ENCODE measurements at places on chromosomes 1 and 21. TPM values are rescaled to one million over a fixed set of nuclear protein-coding genes. Genes with fewer than 3 reads are reported as not detected.
A peak's percentile ranks its signal among the peaks of the same experiment; 100 is the strongest.

DNA sequence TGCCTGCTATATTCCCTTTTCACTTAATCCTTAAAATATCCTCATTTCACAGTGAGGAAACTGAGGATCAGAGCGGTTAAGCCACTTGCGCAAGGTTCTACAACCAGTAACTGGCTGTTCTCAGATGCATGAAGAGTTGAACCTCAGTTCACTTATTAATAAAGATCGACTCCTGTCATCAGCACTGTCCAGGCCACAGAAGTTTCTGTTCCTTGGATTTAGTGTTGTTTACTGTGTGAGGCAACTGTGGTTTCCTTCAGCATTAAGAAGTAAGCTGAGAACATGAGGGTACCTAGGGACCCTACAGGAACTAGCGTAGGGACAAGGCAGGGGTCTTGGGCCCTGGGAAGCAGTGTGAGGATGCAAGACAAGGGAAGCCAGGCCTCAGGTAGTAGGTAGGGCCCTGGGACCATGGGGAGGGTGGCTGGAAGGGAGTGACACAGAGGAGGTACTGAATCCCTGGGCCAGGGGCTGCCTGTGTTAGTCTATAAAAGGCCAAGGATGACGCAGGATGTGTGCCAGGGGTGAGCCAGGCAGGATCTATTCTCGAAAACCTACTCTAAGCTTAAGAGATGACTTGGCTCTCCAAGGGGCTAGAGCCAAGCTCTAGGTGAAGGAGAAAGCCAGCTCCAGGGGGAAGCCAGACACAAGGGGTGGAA lies 181.2 kb upstream of the CSF3R start:
- DNase-seq, result no peak

The ELF3 gene
- total RNA-seq, result 0.54 TPM

DNA sequence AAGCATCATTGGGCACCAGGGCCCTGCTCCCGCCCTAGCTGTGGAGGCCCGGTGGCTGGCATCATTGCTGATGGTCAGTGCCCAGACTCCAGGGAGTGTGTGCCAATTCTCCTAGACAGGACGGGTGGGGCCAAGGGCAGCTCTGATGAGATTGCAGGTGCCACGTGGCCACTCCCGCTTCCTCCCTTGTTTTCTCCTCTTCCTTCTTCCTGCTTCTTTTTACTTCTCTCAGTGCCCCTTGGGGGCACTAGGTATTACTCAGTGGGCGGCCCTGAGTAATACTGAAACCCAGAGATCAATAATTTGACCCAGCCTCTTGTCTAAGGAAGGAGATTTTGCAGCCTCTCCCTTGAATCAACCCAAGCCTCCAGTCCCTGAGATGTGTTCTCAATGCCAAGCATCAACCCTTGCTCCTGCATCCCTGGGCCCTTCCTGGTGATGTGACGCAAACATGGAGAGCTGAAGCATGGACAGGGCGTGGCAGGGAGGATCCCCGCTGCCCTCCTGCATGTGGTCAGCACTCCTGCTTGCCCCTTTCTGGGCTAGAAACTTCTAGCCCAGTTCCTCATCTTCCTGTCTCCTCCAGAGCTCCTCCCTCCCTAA lies 32.4 kb downstream of the CDK18 start:
- DNase-seq, result no peak

The CR2 gene
- not detected for total RNA-seq

GRCh38 chr1:226706684-226707083 lies 32.4 kb downstream of the ITPKB start:
- DNase-seq, result no peak

DNA sequence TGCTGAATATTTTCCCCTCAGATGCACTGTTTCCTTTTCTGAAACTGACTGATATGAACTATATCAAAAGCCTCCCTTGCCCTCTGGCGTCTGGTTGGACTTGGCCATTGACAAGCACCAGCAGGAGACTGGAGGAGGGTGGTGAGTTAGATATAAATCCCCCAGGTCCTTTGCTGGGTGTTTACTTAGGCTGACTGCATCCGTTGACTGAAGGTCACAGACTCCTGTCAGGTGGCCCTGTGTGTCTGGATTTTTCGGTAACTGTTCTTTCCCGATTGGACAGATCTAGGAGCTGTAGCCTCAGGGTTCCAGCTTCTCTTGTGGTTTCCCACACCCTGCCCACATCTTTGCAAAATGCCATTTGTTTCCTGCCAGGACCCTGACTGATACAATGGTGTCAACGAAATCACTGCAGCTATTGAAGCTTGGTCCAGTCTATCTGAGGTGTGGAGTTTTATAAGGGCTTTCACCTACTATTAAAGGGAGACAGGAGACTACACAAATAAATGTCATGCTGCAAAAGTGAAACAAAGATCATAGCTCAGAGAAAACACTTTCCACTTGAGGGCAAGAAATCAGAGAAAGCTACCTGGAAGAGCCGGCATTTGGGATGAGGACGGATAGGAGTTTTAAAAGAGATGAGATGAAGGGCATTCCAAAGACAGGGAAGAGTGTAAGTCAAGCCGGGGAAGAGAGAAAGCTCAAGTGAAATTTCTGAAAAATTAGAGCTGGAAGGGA lies 1.5 kb upstream of the MAGI3 start:
- no peak for DNase-seq

The MCOLN3 gene
- total RNA-seq, result 1.2 TPM

The AMY2B gene
- 15.1 TPM for total RNA-seq

DNA sequence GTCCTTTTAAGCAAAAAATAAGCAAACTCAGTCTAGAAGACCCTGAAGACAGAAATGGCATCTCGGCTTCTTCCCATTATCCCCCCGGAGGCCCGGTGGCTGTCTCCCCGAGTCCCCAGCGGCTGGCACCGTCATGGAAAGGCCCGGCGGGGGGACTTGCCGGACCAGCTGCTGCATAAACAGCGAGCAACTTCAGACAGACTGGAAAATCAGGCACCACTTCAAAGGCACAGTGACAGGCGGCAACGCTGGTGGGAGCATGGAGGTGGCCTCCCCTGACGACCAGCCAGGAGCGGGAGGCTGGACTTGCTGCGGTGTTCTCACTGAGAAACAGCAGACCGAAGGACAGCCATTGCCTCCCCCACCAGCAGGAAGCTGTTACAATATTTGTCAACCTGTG lies 18.4 kb upstream of the C1QA start:
- no peak for DNase-seq

DNA sequence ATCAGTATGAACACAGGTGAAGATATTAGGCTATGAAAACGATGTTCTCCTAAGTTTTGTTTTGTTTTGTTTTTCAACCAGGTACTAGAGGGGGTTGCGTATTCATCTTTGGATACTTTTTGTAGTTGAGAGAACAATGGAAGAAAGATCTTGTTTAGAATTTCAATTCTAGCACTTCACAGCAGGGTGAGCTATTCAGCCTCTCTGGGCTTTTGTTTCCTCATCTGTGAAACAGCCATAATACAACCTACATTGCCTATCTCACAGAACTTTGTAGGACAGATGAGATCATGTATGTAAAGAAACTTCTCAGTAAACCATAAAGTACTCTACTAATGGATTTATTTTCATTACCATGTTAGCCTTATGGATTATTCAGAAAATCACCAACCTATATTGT lies 199.5 kb downstream of the GPATCH2 start:
- DNase-seq, result no peak

GRCh38 chr1:156114919-156115513 lies 505 bp downstream of the LMNA start:
- DNase-seq, result peak; percentile 83

The EXO1 gene
- 0.65 TPM for total RNA-seq

The SCMH1 gene
- 41.1 TPM for total RNA-seq

The TAS1R1 gene
- total RNA-seq, result not detected

DNA sequence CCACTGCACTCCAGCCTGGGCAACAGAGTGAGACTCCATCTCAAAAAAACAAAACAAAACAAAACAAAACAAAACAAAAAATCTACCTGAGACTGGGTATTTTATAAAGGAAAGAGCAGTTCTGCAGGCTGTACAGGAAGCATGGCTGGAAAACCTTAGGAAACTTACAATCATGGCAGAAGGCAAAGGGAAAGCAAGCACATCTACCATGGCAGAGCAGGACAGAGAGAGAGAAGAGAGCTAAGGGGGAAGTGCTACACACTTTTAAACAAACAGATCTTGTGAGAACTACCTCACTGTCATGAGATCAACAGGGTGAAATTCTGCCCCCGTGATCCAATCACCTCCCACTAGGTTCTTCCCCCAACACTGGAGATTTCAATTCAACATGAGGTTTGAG lies 198.3 kb upstream of the SAMSN1 start:
- DNase-seq, result no peak

- DNase-seq, result no peak
Measured at GRCh38 chr1:27961646-27962221, 2.0 kb downstream of the XKR8 start.

DNA sequence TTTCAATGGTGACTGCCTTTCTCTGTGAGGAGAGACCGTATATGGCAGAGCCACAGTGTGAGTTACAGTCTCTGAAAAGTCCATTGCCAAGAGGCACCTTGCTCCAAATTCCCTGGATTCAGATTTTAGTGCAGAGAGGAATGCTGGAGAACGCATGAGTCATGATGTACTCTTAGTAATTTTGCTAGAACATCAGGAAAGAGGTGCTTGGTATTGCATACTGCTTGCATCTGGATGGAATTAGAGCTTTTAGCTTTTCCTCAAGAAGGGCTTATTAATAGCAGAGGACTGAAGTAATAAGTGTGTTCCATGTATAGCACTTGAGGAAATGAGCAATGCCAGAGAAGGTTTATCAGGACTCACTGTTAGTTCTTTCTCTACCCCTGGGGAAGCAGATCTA lies 40.5 kb upstream of the AKT3 start:
- no peak for DNase-seq

DNA sequence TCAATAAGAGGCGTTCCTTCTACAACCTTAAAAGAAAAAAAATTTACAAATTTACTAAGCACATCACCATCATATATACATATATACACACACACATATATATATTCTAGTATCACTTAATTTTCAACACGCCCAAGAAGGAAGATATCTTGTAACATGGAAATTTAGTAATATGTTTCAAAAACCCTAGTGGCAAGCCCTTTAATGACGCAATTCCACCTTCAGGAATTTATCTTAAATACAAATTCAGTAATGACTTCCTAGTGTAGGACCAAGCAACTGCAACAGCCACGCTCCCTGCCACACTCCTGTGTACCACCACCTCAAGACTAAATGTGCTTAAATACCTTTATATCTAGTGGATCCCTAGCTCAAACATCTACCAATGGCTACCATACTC lies 12.5 kb downstream of the LBR start:
- DNase-seq, result no peak

DNA sequence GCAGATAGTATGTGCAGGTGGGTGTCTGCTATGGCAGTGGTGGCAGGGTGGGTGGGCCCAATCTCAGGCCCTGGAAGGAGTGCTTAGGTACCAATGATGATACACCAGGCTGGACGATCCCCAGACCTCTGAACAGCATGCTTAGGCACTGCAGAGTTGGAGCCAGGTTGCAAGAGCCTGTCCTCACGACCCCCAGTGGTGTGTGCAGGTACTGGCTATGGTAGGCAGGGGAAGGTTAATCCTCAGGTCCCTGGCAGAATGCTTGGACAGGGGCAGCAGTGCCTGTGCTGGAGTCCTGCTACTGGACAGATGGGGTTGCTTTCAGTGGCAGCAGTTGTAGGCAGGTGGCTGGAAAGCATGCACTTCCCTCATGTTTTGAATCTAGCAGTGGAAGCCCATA lies 100.5 kb upstream of the NEK7 start:
- DNase-seq, result no peak

- no peak for DNase-seq
Measured at GRCh38 chr1:208988811-208989222, 594.7 kb upstream of the CAMK1G start.

DNA sequence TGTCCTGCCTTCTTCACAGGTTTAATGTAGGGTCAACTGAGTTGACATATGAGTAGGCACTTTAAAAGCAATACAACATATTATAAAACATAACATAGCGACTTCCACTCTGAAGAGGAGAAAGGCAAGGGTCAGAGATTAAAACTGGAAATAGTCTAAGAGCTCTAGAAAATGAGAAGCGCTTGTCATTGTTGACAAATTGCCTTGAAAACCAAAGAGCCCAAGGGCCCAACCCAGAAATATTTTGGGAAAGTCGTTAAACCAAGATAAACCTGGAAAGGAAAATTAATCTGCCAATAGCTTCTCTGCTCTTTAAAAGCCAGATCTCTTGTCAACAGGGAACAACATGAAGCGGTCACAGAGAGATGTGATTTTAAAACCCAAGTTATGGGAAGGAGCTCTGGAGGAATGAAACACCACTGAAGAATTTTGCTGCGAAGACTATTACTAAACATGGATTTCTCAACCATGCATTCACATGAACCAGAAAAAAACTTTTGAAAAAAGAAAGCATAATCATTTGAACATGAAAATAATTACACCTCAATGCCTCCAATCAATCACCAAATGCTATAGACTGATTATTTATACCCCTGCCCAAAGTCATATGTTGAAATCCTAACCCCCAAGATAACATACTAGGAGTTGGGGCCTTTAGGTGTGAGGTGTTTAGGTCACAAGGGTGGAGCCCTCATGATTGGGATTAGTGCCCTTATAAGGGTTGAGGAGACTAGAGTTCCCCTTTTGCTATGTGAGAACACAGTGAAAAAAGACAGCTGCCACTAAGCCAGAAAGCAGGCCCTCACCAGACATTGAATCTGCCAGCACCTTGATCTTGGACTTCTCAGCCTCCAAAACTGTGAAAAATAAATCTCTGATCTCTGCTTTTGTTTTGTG lies 33.0 kb upstream of the MTF1 start:
- DNase-seq, result no peak

DNA sequence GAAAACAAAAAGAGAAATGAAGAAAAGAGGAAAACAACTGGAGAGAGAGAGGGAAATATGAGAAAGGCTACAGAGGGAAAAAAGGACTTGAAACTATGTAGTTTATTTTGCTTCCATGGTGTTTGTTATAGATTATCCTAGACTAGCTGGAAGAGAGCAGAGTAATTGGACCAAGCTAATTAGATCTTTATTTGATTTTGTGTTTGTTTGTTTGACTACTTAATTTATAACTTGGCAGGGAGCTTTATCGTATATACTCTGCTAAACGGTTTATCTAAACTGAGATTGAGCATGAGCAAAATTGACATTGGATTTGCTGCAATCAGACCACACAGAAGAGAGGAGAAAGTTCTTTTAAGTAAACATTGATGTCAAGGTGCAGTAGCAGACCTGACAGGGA lies 443.8 kb upstream of the USP24 start:
- DNase-seq, result no peak

GRCh38 chr1:33363470-33363861 lies 42.6 kb upstream of the A3GALT2 start:
- DNase-seq, result no peak

DNA sequence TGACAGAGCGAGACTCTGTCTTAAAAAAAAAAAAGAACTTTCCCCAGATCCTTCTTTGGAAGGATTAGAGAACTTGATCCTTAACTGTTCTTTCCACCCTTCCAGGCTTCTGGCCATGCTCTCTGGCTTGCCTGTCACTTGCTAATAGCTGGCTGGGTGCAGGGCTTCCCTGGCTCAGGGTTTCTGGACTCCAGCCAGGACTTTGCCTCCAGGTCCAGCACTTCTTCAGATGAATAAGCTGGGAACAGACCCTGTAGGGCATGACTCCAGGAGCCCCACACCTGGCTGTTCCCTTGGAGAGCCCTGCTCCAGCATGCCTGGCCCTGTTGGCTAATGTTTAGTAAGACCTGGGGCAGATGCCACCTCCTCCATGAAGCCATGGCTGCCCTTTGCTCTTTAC lies 3.3 kb upstream of the NT5C1A start:
- DNase-seq, result no peak

All from Right ventricle myocardium inferior (tissue), 1 donor.